Motor neuron (in vitro differentiated cells): ENCODE measurements at places on chromosomes 12 and 14. TPM values are rescaled to one million over a fixed set of nuclear protein-coding genes. Genes with fewer than 3 reads are reported as not detected.
A peak's percentile ranks its signal among the peaks of the same experiment; 100 is the strongest.

DNA sequence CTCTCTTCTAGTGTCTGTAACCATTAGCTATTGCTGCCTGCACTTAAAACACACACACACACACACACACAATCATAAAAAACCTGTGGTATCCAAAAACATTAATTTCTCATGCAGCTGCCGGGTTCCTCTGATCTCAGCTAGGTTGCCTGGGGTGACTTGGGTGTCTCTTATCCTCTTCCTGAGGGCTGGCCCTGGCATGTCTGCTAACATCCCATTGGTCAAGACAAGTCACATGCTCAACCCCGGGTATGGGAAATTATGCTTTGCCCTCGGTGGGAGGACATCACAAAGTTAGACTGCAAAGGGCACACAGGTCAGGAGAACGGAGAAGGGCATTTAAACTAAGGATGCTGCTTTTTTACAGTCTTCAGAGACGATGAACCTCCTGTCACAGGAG, 55.7 kb downstream of the TRPV4 start:
- peak; percentile 63 for ATAC-seq

The HPD gene
- total RNA-seq: 0.31 TPM in 1 of 2 replicates, not detected in the other

The LRRC9 gene
- 0.40 TPM in 1 of 2 replicates, not detected in the other for total RNA-seq

The ITFG2 gene
- total RNA-seq: 15.6 and 19.4 TPM in 2 replicates
